ENCODE measurements at places on chromosomes 7 and 10.
A peak's percentile ranks its signal among the peaks of the same experiment; 100 is the strongest.

GRCh38 chr10:31771331-31771831, 157.2 kb downstream of the ARHGAP12 start:
- no peak for DNase-seq

GRCh38 chr7:7017707-7018280, 164.6 kb upstream of the C1GALT1 start:
- DNase-seq = no peak

- peak; percentile 82 for DNase-seq
These were observed 22.4 kb downstream of the DPYSL4 start for GRCh38 chr10:132209130-132209529.

GRCh38 chr7:140901941-140902302, 22.8 kb downstream of the BRAF start:
- DNase-seq = no peak

- DNase-seq = peak; percentile 71
These were observed 85.7 kb downstream of the GLI3 start for GRCh38 chr7:42151309-42151708.

GRCh38 chr7:1957471-1958225, 275.1 kb downstream of the MAD1L1 start:
- DNase-seq = no peak

DNA sequence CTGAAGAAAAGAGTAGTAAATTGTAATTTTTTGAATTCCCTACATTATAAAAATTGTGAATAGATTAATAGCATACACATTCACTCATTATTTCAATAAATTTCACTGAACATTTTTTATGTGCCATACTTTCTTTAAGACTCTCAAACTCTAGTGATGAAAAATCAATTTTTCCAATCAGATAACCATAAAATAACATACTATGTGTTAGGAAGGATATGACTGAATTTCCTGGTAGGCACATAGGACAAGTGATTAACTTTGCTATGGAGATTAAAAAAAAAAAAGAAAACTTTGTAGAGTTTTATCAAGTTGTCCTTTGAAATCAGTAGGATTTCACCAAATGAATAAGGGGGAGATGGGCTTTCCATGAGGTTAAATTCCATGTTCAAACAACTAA, 1597.3 kb upstream of the LRRTM3 start:
- DNase-seq = no peak

DNA sequence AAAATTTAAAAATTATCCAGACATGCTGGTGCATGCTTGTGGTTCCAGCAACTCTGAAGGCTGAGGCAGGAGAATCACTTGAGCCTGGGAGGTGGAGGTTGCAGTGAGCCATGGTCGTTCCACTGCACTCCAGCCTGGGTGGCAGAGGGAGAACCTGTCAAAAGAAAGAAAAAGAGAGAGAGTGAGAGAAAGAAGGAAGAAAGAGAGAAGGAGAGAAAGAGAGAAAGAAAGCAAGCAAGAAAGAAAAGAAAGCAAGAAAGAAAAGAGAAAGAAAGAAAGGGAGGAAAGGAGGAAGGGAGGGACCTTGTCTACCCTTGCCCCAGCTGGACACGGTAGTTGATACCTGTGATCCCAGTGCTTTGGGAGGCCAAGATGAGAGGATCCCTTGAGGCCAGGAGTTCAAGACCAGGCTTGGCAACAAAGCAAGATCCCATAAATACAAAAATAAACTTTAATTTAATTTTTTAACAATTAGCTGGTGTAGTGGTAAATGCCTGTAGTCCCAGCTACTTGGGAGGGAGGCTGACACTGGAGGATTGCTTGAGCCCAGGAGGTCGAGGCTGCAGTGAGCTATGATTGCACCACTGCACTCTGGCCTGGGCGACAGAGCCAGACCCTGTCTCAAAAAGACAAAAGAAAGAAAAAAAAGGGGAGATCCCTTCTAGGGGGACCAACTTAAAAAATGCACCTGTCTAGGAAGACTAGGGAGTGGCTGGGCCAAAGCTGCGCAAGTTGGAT, 9.2 kb downstream of the NYAP1 start:
- no peak for DNase-seq

- no peak for DNase-seq
These were observed 179.9 kb downstream of the NRP1 start for GRCh38 chr10:33154590-33154989.

- DNase-seq = no peak
These were observed 52.3 kb downstream of the SHTN1 start for GRCh38 chr10:116952729-116953128.

DNA sequence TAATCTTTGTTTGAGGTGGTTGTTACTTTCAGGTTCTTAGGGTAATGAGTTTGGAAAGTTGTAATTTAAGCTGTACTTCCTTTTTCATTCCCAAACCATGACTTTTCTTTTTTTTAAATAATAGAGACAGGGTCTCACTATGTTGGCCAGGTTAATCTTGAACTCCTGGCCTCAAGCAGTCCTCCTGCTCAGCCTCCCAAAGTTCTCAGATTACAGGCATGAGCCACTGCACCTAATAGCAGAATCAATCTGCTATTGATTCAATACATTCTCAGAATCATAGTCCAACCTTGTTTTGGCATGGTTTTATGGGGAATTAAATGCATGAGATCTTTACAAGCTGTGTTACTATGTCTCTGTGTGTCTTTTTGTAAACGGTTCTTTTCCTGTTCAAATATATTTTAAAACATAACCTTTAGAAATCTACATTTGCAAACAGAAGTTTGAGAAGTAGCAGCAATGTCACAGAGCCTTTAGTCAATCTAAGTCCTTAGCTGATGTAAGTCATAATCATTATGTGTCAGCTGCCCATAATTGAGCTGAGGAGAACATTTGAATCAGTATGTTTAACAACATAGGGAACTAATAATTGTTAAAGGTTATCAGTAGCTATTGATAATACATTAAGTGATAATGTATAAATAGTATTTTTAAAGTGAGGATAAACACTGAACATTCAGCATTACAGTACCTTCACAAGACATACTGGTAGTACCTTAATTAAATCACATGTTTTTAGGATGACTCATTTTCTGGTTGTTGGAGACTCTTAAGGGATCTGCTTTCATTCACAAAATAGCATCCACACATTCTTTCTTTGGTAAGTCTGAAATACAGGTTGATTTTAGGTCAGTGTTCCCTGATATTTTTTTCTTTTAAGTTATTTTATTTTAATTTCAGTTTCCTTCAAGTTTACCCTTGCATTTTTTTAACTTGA, 8.8 kb downstream of the INPP5F start:
- DNase-seq = peak; percentile 68

DNA sequence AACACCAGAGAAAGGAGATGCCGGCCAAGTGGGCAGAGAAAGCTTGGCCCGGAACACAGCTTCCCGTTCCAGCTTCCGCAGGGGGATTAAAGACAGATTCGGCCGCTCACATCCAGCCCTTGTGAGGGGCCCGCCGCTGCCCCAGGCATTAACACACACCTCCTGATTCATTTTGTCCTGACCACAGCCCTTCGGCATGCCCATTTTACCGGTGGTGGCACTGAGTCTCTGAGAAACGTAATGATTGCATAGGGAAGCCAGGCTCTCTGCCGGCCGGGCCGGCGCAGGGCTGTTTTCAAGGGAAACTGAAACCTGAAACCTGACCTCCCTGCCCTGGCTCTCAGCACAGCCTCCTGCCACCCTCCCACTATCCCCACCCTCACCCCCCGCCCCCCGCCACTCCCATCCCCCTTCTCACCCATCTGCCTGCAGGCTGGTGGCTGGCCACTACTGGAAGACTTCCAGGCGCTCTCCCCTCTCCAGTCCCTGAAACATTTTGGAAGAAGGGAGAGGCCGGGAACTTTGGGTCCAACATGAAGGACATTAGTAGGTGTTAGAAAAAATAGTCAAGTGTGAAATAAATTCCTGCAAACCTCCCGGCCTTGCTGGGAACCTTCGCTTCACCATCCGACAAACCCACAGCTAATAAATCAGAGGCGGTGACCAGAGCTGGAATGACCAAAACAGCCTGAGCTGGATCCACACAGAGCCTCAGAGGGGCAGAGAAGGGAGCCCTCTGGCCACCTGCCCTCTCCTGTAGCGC, 83.5 kb upstream of the CUX1 start:
- peak; percentile 72 for DNase-seq

DNA sequence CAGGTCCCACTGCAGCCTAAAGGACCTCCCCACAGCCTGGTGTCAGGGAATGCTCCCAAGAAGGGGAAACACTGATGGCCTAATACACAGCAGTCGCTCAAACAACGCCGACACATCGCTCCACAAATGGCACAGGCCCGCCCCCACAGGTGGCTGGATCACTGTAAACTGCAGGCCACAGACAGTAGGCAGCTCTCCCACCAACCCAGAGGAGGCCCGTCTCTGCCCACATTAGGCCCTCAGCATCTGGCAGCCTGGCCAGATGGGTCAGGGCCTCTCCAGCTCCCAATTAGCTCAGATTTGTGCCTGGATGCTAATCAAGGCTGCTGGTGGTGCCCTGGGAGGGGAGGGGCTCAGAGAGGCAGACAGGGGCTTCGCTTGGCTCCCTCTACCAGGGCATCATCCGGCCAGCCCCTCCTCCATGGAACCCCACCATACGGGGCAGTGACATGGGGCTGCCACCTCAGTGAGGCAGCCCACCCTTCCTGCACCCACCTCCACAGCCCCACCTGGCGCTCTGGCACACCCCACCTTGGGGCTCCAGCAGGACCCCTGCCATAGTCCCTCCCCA, 42.7 kb downstream of the CAMK2B start:
- no peak for DNase-seq

- no peak for DNase-seq
These were observed 25.3 kb upstream of the ZNF716 start for GRCh38 chr7:57424515-57425238.

DNA sequence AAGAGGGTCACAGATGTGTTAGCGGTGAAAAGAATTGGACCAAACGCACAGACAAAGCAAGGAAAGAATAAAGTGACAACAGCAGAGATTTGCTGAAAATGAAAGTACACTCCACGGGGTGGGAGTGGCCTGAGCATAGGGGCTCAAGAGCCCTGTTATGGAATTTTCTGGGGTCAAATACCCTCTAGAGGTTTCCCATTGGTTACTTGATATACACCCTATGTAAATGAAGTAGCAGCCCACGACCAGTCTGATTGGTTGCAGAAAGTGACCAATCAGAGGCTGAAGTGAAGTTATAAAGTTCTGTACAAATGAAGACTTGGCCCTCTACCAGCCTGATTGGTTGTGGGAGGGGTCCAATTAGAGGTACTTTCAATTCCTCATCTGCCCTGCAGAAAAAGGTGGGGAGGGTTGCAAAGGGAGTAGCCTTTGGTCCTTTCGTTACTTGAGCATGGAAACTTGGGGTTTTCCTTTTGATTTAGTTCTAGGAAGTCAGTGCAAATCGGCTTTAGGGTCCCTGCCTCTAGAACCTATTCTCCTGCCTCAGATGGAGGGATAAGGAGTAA, 125.6 kb upstream of the PRPS1L1 start:
- DNase-seq = no peak

- no peak for DNase-seq
These were observed 544.2 kb upstream of the TEX47 start for GRCh38 chr7:89339748-89340147.

- DNase-seq = no peak
These were observed 103.4 kb downstream of the GALNT11 start for GRCh38 chr7:152128741-152129461.

- peak; percentile 28 for DNase-seq
These were observed 27.0 kb upstream of the HIBADH start for GRCh38 chr7:27689591-27690164.

DNA sequence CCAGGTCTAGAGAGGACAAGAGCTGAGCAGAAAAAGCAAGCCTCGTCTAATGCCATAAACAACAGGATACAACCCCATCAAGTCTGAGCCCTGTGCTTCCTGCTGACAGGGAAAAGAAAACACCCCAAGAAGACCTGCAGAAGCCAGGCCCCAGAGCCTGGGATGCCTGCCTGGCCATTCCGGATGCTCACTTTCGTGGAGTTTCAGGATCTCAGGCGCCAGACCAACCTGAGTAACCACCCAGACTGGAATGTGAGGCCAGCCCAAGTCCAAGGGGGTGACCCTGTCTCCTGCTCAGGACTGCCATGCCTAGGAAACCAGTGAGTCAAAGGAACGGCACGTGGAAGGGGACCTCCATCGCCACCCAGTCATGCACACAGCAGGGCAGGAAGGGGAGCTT, 74.3 kb downstream of the PLXNA4 start:
- no peak for DNase-seq

DNA sequence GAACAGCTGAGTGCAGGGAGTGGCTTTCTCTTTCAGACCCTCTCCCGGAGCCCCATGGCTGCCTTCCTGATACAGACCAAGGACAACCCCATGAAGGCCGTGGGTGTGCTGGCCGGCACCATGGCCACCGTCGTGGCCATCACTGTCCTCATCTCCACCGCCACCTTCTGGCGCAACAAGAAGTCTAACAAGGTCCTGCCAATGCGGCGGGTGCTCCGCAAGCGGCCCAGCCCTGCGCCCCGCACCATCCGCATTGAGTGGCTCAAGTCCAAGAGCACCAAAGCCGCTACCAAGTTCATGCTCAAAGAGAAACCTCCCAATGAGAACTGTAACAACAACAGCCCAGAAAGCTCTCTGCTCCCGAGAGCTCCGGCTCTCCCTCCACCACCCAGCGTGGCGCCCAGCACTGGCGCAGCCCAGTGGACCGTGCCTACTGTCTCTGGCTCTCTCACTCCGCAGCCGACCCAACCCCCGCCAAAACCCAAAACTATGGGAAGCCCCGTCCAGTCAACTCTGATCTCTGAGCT, 11.2 kb downstream of the LRIT2 start:
- DNase-seq = no peak

DNA sequence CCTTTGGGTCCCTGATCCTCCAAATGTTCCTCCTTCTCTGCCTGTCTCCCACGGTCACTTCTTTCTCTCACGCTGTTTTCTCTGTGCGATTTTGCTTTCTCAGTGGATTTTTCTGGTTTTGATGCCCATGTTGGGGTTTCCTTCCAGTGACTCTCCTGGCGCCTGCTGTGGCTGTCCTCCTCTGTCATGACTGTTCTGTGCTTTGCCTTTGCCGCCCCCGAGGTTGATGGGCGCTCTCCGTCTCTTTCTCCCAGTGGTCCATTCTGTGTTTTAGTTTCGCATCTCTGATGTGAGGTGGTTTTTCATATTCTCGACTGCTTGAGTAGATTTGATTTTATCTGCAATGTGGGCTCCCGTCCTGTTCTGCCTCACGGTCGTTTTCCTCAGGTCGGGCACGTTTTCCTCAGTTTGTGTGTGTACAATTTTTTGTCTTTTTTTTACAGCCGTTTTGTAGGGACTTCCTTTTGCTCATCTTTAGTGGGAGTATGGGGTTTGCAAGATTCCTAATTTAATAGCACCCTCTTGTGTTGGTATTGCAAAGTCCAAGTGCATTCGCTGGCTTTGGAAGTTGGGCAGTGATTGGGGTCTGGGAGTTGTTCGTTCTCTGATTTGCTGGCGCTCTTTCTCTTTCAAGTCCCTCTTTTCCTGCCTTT, 100.0 kb downstream of the INPP5A start:
- peak; percentile 82 for DNase-seq

DNA sequence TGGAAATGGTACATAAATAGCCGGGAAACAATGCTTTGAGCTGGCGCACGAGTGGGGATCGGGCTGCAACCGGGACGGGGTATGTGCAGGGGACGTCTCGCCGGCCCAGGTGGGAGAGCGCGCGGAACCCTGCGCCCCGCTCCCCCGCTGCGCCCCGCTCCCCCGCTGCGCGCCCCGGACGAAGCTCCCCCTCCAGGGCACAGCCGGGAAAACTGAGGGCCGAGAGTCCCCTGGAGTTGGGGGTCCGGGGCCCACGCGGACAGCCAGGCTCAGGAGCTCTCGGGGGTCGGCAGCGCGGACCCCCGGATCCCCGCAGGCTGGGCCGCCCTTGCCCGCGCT, 514 bp downstream of the RADIL start:
- no peak for DNase-seq

GRCh38 chr7:127786184-127786583, 134.2 kb downstream of the SND1 start:
- peak; percentile 30 for DNase-seq
